ENCODE measurements at places on chromosomes 2 and 18.

- no peak for DNase-seq
These were observed 35.1 kb upstream of the MPP4 start for GRCh38 chr2:201733544-201733943.

- DNase-seq: no peak
These were observed 1.6 kb upstream of the ERMN start for GRCh38 chr2:157327200-157327599.

GRCh38 chr2:165576409-165577154 lies 107.1 kb downstream of the CSRNP3 start:
- DNase-seq: no peak

- DNase-seq: no peak
These were observed 634.3 kb upstream of the SOX11 start for GRCh38 chr2:5057891-5058351.

DNA sequence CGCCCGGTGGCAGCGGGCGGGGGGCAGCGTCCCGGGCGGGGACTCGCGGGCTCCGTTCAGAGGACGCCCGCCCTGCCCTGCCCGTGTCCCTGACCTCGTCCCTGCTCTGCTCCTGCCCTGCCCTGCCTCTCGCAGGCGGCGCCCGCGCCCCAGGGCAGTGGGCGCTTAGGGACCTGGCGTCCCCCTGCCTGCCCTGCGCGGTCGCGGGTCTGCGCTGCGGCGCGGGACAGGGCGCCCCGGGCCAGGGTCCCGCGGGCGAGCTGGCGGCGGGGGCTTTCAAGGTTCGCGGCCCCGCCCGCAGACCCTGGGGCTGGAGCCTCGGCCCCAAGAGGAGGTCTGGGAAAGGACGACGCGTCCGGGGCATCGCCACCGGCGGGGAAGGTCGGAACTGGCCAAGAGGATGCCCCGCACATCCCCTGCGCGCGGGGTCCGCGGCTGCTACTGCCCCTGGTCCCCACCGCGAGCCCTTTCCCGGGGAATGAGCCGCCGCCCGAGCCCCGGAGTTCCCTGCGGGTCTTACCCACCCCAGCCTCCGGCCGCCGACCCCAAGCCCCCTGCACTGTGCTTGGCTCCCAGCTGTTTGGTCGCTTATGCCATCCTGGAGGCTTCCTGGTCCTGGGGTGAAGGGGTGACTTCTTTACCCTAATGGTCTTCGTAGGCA lies 679 bp downstream of the RNF144A start:
- DNase-seq: no peak

DNA sequence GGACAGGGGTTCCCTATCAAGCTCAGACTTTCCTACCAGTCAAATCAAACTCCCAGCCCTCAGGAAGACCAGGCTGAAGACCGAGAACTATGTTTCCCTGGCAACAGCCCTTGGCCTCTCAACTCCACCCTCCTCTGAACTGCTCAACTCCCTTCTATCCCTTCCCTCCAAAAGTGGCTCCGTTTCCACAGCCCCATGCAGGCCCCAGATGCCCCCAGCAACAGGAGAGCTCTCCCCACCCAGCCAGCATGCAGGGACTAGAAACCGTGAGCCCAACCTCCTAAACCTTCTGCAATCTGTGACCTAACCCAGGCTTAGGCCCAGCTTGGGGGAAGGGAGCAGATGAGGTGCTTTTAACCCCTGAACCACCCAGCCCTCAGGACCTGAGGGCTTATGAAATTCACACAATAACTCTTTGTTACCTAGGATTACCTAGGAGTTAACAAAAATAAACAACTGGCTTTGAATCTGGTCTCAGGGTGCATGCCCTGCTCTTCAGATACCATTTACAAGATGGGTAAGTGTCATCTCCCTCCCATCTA lies 87.2 kb downstream of the BCL11A start:
- DNase-seq: no peak

DNA sequence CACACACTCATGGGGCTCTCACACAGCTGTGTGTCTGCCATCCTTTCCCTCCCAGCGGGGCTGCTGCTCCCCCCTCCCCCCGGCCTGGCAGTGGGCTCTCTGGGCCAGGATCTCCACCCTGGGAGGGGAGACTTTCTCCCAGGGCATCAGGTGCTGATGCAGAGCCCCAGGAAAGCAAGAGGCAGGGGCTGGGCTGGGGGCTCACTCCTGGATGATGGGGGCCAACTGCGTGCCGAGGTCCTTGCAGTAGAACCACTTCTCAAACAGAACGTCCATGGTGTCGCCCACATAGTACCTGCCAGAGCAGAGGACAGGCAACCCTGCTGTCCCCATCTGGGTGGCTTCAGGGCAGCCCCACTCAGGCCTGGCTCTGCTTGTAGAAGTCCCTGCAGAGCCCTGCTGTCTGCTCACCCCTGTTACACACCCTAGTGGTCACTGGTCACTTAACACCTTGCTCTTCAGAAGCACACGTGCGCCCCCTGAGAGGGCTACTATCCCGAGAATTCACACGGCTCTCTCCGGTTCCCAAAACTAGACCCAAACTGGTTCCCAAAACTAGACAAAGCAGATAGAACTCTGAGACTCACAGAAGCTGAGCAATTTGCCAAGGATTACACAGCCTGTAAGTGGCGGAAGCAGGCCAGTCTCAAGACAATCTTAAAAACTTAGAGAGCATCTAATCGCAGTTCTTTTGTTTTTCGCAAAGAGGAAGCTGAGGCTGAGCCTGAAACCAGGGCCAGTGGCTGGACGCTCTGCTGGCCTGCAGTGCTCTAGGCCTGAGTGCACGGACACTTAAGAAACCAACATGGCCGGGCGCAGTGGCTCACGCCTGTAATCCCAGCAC lies 6.6 kb upstream of the OXER1 start:
- DNase-seq: no peak

GRCh38 chr2:65434592-65435241 lies 2.3 kb upstream of the SPRED2 start:
- DNase-seq: no peak

DNA sequence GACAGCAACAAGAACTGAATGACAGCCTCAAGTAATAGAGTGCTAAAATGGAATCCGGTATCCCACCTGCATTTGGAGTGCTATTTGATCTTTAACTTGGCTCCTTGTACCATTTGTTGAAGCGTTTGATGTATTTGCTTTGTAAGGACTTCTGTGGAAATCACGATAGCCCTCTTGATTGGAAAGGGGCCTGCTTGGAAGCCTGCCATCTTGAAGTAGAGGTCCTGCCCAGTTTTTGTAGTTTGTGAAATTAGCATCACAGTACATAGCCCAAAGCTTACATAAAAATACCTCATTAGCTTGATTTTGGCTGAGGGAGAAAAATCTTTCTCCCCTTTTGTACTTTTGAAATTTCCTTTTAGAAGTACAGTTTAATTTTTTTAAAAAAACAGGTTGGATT lies 2.7 kb downstream of the CDCA7 start:
- DNase-seq: no peak

DNA sequence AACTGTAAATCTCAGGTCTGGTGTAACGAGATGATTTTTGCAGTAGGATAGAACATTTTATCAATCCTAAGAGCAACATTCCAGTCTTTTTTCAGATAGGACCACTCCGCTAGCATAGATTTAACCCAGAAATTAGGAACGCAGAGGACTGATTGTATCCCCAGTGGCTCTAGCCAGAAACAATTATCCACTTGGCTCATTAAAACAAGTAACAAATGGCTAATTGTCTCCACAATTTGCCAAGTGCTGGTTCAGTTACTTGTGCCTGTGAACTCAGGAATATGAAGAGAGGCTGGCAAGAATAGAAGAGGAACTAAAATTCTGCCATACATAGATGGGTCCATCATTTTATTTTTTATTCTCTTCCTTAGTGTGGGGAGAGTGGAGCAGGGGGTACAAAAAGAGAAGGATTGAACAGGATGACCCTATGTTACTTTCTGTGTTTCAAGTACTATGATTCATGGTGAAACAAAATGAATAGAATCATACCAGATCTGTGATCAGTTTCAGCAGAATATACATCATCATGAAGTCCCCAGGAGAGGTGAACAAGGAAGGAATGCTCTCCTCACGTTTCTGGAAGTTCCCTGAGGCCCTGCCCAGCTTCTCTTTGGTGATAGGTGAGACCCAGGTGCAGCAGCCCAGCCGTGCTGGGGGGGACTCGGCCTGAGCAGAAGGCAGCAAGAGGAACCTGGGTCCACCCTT lies 121.6 kb downstream of the ARL4C start:
- no peak for DNase-seq

DNA sequence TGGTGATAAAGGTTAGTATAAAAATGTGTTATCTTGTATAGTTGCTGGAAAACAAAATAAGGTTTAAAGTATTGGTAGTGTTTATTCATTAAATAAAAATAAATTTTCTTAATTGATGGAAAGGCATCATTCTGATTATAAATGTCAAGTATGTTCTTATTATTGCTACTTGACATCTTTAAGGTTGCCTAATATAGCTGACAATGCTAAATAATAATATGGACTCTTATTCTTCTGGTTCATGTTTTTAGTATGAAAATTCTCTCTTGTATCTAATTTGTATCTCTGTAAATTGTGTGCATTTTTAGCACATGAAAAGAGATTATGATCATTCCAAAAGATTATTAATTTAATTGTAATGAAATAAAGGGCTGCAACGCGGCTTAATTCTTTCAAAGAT lies 25.0 kb downstream of the RBM44 start:
- no peak for DNase-seq

- DNase-seq: no peak
These were observed 152.2 kb upstream of the CRIM1 start for GRCh38 chr2:36203366-36203765.

GRCh38 chr2:159875083-159875482 lies 77.1 kb upstream of the CD302 start:
- DNase-seq: no peak

- peak; percentile 97 for DNase-seq
These were observed 281.8 kb downstream of the NCKAP5 start for GRCh38 chr2:133286326-133286922.

DNA sequence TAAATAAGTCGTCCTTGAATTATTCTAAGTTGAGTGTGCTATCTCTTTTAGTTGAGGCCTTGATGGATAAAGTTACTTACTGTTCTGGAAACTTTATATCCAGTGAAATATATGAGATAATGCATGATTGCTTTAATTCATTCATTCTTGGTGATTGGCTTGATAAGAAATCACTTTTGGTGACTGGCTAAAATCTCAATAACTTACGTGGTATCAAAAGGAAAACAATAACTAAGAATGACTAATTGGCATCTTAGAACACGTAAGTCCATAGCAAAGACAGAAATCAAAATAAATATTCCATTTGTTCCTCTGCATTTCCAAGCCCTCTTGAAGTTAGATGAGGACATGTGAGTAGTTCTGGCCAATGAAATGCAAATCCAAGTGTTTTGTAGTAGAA lies 251.6 kb downstream of the NUP35 start:
- no peak for DNase-seq

GRCh38 chr2:64023485-64024258 lies 4.4 kb upstream of the VPS54 start:
- DNase-seq: no peak

DNA sequence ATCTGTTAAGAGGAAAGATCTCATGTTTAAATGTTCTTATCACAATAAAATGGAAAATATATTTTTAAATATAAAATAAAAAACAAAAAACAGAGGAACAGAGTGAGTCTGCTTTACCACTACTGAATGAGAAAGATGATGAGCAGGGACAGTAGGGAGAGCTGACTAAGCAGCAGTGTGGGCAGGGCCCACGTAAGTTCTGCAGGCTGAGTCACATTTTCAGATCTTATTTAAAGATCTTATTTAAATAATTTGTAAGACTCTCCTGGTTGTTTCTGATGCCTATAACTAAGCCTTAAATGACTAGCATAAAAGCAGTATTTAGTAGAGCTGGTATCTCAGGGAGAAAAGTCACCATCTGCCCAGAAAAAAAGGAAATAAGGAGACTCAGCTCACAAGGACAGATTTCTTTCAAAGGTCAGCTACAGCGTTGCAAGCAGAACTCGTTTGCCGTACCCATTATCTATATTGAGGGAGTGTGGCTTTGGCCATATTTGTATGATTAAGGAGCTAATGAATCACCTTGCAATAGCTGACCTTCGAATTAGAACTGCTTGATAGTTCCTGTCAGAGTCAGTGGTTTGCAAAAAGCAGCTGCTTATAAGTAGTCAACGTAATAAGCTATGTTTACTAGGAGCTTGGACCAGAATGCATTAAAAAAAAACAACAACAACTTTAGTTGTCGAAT lies 322.1 kb upstream of the CHAC2 start:
- no peak for DNase-seq

DNA sequence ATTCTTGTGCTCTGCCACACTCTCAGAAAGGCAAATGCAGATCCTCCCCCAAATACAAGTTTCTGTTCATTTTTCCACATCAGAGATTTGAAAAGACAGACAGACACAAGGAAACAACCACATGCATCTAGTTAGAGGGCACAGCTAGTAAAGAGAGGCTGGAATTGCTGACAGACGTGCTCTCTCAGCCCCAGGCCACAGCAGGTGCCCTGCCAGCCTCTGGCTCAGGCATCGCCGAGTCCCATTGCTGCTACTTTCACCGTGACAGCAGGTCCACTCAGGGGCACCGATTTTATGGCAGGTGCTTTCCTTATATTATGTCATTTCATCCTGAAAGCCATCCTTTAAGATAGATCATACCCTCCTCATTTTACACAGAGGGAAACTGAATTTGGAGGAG lies 507.5 kb downstream of the EIPR1 start:
- DNase-seq: no peak

DNA sequence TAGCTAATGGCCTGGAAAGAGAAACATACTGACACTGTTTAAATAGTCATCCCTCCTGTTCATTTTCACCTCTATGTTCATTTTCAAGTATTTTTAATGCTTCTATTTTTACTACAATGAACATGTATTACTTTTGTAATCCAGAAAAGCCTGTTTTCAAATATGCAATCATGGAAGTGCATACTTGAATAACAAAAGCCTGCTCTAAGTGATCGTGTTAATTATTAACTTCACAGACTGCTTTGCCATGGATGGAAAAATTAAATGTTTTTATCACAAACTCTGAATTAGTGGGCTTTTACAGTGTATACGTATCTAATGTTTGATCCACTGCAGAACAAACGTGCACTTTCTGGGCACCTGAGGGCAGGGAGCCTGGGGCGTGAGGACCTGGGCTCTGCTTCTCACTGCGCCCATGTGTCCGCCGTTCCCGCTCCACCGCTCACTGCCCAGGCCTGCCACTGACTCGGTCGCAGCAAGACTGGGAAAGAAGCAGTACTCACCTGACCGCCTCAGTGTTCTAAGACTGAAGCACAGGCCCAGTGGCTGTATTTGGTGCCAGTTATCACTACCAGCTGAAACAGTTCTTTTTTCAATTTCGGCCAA lies 80.6 kb downstream of the UXS1 start:
- DNase-seq: no peak

- DNase-seq: no peak
These were observed 51.9 kb upstream of the SPTBN1 start for GRCh38 chr2:54404270-54404669.

Measured in BJ (cell line).